ENCODE measurements at places on chromosomes 6 and 20.

DNA sequence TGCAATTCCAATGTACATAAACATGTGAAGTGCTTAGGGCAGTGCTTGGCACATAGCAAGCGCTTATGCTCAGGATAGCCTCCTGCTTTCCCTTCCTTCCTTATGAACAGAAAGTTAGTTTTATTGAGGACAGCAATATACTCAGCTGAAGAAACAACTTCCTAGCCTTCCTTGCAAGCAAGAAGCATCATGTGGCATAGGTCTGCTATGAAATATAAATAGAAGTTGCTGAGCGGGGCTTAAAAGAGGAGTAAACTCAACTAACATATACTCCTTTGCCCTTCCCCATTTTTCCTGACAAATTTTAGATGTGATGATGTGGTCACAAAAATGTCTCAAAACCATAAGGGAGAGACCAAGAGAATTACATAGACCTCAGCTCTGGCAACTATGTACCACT is 98.9 kb downstream of the KIF16B start:
- DNase-seq = no peak

- DNase-seq = peak; percentile 12
Measured at GRCh38 chr20:41456351-41456750, 89.7 kb upstream of the EMILIN3 start.

GRCh38 chr20:46512943-46513844 is at the start of gene ZNF334:
Gene ZNF334 (minus strand): TSS chr20:46513559. CDS start chr20:46512102, 1,457 bp downstream.
- no peak for DNase-seq

DNA sequence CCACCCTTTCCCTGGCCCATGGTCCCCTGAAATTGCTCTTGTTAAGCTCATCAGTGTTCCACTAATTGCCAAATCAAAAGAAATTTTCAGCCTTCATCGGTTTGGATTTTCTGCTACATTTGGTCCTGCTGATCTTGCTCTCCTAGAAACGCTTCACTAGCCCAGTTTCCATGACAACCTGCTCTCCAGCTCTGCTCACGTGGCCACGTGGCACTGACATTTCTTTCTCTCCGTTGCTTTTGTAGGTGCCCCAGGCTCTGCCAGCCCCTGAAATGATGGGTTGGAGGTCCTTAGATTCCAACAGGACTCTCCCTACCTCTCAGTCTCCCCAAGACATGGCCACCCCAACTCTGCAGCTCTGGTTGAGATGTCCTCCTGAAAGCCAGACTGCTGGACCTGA is 45.8 kb upstream of the NNAT start:
- no peak for DNase-seq

GRCh38 chr6:136362421-136363356 is 73.0 kb upstream of the BCLAF1 start:
- no peak for DNase-seq

- DNase-seq = peak; percentile 93
Measured at GRCh38 chr6:26043384-26044139, 43.7 kb upstream of the HFE start.
